ENCODE measurements at places on chromosomes 16 and 17.

DNA sequence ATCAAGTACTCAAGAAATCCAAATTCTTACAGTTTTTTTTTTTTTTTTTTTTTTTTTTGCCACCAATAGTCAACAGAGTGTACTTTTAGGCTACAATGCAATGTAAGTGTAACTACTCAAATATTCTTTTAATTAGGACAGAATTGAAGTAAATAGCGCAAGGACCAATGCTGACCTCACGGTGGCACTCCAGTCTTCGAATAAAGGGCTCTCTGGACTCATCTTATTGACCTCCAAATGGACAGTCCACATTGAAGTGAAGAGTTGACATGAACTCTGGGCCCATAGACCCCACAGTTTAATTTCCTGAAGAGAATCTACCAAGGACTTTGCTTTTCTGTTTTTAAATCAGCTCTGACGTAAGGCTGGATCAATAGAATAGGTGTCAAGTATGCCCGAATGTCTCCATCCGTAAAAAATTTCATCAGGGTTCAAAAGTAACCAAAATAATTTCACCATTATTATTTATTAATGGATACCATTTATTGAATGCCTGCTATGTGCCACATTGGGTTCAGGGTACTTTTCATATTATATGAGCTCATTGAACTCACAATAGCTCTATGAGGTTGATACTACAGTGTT, 7.3 kb upstream of the DDX52 start:
- no peak for DNase-seq

- no peak for DNase-seq
Measured at GRCh38 chr17:30117675-30118081, 1.1 kb downstream of the NSRP1 start.

DNA sequence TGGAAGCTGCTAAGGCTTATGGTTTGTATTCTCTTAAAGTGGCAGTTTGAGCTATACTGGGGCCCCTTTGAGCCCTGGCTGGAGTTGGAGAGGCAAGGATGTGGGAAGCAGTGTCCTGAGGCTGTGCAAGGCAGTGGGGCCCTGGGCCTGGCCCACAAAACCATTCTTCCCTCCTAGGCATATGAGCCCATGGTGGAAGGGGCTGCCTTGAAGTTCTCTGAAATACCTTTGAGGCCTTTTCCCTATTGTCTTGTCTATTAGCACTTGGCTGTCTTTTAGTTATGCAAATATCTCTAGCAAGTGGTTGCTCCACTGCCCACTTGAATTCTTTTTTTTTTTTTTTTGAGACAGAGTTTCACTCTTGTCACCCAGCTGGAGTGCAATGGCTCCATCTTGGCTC, 119.2 kb downstream of the PCTP start:
- DNase-seq, result no peak

DNA sequence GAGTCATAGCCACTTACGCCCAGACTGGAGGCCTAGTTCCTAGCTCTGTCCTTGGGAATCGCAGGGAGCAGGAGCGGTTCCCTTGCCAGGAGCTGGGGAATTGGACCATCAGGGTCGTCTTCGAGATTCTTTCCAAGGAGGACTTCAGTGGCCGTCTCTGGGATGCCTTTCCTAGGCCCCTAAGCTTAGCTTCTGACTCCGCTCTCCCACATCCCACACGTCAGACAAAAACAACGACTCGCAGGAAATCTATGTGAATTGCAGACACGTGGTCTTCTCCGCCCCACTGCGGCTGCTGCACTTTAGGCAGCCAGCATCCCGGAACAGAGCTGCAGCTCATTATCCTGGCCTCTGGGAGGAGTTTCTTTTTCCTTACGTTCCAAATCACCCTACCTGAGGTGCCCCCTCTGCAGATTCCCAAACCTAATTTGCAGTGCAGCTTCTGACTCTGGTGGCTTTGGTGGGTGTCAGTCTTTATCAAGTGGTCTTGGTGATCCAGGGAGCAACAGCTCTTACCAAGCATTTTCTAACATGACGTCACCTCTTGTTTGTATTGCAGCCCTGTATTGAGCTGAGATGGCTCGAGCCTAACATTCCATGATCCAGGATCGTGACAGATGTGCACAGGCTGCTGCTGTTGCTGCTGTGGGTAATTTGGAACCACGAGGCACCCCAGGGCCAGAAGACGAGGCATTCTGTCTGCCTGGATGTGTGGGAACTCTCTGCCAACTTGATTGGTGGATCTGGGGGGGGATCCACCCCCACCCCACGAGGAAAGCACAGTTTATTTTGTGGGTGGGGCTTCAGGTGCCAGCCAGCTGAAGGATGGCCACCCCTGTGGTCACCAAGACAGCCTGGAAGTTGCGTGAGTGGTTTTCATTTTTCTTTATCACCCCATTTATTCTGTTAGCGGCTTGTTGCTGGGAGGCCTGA, 1.1 kb downstream of the KATNB1 start:
- DNase-seq, result no peak

GRCh38 chr17:76844846-76845245, 23.4 kb upstream of the MGAT5B start:
- DNase-seq, result no peak

GRCh38 chr17:34575182-34575581, 4.2 kb upstream of the TMEM132E start:
- no peak for DNase-seq

GRCh38 chr17:82909322-82909904, 69.6 kb upstream of the ZNF750 start:
- no peak for DNase-seq

Measured in NK-92 treated with Interleukin-12 subunit alpha and Interleukin-12 subunit beta, amount 100 ng/mL, for 24 hours (cell line).